CD4-positive, alpha-beta T cell treated with Interleukin-15 for 1 hour (primary cell): ENCODE measurements at places on chromosomes 7 and 10.

- no peak for DNase-seq
These were observed 22.8 kb downstream of the PRKAG2 start for GRCh38 chr7:151853896-151854719.

- DNase-seq: no peak
These were observed 8.8 kb upstream of the OR6V1 start for GRCh38 chr7:143043391-143043790.

DNA sequence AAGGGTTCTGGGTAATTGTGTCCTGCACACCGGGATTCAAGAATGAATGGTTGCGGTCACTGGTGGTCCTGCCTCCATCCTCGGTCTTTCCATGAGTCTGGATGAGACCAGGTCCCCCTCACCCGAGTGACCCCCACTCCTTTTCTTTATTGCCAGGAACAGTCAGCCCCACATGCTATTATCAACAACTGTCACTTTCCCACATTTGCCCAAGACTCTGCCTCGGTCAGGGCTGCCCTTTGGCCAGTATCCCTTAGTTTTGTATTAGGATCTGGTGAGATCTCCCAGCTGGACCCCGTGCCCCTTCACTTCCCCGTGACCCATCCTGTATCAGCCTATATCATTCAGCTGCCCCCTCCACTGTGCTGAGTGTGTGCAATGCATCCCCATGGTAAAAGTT, 288.3 kb downstream of the ADARB2 start:
- no peak for DNase-seq

- DNase-seq: no peak
These were observed 87.5 kb upstream of the ANLN start for GRCh38 chr7:36301914-36302771.

DNA sequence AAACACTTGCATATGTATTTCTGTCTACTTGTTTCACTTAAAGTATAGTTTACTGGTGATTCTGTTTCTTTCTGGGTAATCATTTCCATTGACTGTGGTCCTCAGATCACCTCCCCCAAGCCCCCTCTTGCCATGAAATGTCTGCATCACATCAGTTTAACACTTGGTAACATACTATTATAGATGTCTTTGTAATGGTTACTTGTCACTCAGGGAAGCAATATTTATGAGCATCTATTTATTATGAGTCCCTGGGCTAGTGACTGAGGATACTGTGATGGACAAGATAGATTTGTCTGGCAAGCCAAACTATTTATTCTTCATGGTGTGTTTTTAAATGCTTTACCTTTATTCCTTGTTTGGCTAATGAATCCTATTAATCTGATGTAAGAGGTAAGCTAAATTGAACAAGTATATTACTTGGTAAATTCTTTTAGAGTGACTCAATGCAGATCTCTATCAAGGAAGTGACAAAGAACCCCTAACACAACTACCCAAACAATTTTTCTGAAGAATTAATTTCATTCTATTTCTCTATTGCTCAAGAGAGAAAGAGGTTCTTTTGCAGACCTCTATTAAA, 270.9 kb downstream of the RELN start:
- no peak for DNase-seq

- DNase-seq: no peak
These were observed 293.1 kb downstream of the ARHGAP12 start for GRCh38 chr10:31635415-31636065.

GRCh38 chr10:72175149-72175548, 40.7 kb upstream of the ANAPC16 start:
- DNase-seq: no peak

- peak; percentile 91 for DNase-seq
These were observed at the start of gene CCDC6 for GRCh38 chr10:59906417-59907202. TSS of gene CCDC6 (minus strand) at chr10:59906556. CDS start at chr10:59906424, 132 bp downstream.

- DNase-seq: no peak
These were observed 9.9 kb downstream of the ARHGAP22 start for GRCh38 chr10:48594803-48595538.

GRCh38 chr7:15681631-15682030, 4.9 kb downstream of the MEOX2 start:
- no peak for DNase-seq

DNA sequence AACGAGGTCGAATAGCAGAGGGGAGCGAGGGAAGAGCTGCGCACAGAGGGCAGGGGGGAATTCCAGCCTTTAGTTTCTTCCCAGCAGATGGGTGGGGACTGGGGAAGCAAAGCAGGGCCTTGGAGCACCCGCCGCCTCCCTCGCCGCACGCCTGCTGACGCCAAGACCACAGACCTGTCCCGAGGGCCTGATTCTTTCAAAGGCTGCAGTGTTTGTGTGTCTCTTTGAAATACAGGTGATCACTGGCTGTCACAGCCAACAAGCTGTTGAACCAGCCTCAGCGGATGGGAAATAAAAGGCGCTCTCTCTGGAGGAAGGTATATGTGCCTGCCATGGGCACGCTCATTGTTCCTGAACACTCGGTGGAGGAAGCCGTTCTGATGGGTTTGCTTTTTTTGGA, 119.3 kb downstream of the FAM53B start:
- DNase-seq: no peak

DNA sequence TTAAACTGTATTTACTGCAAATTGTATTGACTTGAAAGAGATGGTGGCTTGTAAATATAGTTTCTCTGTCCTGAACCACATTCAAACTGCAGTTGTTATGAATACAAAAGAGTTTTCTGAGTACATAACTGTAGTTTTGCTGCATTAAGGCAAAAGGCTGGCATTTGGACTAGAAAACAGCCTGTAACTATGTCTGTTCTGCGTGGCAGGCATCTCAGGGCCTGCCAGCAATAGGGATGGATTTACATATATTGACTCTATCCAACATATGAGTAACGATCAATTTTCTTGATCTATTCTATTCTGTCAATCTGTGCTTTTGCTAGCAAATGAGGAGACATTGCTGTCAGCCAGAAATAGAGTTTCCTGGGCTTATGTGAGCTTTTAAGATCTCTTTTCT, 174.6 kb downstream of the TMEM26 start:
- no peak for DNase-seq

- no peak for DNase-seq
These were observed 169.6 kb upstream of the KIAA1217 start for GRCh38 chr10:24039315-24039714.

DNA sequence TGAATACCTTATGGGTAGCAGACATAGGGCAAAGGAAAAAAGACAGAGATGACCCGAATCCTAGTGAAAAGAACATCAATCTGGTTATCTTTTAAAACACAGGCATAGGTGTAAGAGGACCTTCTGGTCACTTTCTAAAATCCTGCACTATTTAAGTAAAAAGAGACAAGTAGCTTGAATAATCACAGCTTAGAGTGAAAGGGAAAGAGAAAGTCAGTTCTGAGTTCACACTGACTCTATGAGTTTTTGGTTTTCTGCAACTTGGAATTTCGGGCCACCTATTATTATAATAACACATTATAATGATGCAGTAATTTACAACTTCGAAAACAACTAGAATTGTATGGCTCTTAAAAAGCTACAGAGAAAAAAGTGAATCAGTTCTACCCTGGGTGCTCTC, 247.8 kb downstream of the DOCK4 start:
- DNase-seq: no peak

- no peak for DNase-seq
These were observed 624.7 kb downstream of the TNS3 start for GRCh38 chr7:46957195-46957594.

DNA sequence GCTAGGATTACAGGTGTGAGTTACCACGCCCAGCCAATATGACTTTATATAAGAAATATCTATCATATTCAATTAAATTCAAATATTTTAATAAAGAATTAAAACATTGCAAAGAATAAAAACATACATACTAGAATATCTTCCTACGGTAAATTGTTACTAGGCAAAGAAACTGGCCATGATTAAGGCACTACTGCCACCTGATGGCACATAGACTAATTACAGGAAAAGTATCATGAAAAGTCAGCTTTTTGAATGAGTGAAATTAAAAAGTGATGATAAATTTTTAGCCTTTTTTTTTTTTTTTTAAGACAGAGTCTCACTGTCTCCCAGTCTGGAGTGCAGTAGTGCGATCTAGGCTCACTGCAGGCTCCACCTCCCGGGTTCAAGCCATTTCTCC, 30.9 kb downstream of the MRPS33 start:
- DNase-seq: no peak

GRCh38 chr10:98224996-98225395, 43.0 kb downstream of the LOXL4 start:
- no peak for DNase-seq

DNA sequence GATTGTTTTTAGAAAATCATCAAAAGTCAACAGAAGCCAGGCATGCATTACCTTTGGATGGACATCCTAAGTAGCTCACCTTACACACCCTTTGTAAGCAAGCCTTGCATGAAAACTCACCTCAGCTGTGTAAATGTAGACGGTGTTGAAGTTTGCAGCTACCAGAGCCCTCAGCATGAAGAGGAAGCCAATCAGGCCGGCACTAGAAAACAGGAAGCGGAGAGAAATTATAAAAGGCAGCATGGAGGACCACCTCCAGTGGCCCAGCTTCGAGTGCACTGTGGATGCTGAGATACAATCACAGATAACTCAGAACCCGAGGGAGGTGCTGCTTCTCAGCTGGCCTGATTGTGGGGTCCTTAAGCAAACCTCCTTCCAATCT, 75.3 kb downstream of the SVOPL start:
- no peak for DNase-seq

DNA sequence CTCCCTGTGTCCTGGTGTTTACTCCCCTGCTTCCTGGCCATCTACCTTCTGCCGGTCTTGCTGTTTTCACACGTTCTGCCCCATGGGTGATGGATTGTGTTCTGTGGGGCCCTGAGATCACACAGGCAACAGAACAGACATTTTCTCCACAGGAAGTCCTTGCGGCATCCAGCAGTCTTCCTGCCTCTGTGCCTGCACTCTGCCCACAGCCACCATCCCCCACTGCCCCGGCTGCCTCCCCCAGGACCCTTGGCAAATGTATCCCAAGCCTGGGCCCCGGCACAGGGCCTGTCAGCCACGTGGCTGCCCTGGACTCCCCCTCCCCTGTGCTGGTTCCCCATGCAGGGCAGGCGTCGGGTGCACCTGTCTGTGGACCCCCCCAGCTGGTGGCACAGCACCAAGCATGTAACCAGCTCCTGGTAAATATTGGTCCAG, 184.2 kb downstream of the WDR37 start:
- no peak for DNase-seq

DNA sequence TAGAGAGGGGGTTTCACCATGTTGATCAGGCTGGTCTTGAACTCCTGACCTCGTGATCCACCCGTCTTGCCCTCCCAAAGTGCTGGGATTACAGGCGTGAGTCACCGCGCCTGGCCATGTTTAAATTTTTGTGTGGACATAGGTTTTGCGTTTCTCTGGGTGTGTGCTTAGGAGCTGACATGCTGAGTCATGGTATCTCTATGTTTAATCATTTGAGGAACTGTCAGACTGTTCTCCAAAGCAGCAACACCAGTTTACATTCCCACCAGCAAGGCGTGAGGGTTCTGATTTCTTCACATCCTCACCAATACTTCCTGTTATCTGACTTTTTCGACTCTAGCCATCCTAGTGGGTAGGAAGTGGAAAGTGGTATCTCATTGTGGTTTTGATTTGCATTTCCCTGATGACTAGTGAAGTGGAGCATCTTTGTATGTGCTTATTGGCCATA, 153.7 kb downstream of the DNAJB6 start:
- DNase-seq: peak; percentile 63

GRCh38 chr10:13219685-13220670, 14.2 kb downstream of the UCMA start:
- DNase-seq: no peak

GRCh38 chr10:92284112-92284704, 6.7 kb downstream of the CPEB3 start:
- no peak for DNase-seq

DNA sequence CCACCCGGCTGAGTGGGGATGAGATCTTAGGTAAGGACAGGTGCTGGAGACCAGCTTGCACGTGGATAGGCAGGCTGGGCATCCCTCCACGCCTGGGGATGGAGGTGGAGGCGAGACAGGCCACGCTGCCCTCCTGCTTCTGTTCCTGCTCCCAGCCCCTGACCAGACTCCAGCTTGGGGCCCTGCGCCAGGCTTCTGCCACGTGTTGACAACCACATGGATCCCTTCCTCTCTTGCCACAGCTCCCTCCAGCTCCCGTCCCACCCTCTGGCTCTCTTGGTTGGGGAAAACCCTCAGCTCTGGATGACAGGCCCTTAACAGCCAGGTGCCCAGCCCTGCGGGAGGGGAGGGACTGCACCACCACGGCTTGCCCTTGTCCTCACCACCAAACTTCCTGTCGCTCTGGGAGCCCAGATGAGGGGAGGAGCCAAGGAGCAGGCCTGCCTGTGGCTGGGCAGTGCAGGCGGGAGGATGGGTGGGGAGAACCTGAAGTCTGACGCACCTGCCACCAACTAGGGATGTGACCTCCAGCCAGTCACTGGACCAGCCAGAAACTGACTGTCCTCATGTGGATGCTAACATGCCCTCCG, 36.0 kb downstream of the KCNH2 start:
- peak; percentile 34 for DNase-seq

DNA sequence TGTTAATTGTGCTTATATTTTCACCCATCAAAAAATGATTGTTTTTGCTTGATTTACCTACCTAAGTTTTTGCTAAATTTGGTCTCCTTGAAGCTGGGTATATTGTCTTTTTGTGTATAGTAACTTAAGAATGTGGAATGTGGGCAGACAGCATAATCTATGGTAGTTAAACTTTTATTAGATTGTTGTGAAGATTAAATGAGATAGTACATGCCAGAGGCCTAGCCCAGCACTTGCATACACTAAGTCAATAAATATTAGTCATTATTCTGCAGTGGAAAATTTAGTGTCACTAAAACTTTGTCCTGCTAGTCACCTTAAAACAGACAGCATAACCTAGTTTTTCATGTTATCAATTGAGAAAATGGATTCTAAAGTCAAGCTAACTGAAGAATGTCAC, 19.3 kb upstream of the RPA3 start:
- no peak for DNase-seq

GRCh38 chr7:18866359-18867036, 250.9 kb downstream of the TWIST1 start:
- no peak for DNase-seq

- no peak for DNase-seq
These were observed 646 bp downstream of the SGCE start for GRCh38 chr7:94655126-94655847.

GRCh38 chr7:103150192-103150591, 1.3 kb upstream of the NAPEPLD start:
- DNase-seq: no peak

DNA sequence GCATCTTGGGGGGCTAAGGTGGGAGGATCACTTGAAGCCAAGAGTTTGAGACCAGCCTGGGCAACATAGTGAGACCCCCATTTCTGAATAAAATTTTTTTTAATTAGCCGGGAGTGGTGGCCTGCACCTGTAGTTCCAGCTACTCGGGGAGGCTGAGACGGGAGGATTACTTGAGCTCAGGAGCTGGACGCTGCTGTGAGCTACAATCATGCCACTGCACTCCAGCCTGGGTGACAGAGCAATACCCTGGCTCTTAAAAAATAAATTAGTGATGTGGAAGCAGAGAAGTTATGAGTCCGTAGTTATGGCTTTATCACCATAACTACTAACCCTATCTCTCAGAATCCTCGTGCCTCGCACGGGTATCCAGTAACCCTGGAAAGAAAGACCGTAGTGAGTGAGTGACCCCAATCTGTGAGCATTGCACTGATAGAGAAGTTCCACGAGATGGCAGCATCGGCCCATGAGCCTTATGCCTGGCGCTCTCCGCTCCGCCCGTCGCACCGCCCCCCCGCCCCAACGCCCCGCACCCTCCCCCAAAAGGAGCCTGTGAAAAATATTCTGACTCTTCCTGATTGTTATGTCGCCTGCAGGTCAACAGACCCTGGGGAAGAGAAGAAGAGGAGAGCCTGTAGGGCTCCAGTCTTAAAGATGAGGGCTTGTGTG, 4.9 kb upstream of the SLC29A3 start:
- peak; percentile 49 for DNase-seq
